Foreskin fibroblast (primary cell): ENCODE measurements at places on chromosomes 1 and 21.
A peak's percentile ranks its signal among the peaks of the same experiment; 100 is the strongest.

DNA sequence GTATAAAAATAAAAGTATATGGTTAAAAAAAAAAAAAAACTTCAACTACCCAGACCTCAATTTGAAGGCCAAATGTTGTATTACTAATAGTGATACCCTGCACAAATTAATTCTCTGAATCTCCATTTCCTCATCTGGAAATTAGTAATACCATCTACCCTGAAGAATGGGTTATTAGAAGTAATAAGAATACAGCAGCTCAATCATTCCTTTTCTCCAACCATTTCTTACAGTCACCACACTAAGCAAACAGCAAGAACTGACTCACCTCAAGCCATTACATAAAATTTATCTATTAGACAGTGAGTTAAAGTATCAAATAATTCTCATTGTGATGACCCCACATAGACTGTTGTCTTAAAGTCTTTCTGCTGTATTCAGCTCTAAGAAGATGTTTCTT is 39.6 kb downstream of the RERE start:
- no peak for DNase-seq

- DNase-seq = peak; percentile 67
These were observed 87.3 kb upstream of the TLR5 start for GRCh38 chr1:223230161-223230881.

GRCh38 chr21:16108561-16109075 is 378.8 kb downstream of the USP25 start:
- no peak for DNase-seq

DNA sequence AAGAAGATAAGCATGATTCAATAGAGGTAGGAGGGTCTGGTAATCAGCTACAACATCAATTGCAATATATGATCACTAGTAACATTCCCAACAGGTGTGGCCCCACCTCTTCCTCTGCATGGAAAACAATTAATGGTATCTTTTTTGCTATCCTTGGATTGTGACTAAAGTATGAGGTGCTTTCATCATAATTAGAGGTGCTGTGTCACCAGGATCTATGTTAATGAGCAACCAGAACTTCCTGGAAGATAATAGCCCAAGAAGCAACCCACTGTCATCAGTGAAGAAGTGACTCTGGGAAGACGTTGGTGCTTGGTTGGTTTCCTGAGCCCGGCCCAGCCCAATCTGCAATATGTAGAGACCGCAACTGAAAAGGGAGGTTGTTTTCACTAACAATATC is 167.2 kb downstream of the SETD4 start:
- DNase-seq = no peak

GRCh38 chr1:18950401-18951026 is 6.0 kb downstream of the IFFO2 start:
- DNase-seq = peak; percentile 47

GRCh38 chr1:193763266-193763665 is 576.9 kb upstream of the B3GALT2 start:
- peak; percentile 4 for DNase-seq

- DNase-seq = no peak
These were observed 66.9 kb downstream of the DYRK1A start for GRCh38 chr21:37433456-37433840.

DNA sequence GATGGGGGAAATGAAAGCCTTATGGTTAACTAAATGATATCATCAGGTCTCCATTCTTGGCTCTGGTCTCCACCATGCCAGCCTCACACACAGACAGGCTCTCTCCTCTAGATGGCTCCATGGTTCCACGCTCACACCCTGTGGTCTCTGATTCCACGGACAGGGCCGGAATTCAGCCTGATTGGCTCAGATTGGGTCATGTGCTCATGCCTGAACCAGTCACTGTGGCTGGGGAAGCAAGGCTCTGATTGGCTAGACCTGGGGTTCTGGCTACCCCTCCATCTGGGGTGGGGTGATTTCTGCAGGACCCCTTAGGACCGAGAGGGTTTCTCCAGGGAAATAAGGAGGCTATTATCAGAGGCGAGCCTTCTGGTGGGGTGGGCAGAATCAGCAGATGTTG is 277.0 kb downstream of the PTPRU start:
- DNase-seq = peak; percentile 56

DNA sequence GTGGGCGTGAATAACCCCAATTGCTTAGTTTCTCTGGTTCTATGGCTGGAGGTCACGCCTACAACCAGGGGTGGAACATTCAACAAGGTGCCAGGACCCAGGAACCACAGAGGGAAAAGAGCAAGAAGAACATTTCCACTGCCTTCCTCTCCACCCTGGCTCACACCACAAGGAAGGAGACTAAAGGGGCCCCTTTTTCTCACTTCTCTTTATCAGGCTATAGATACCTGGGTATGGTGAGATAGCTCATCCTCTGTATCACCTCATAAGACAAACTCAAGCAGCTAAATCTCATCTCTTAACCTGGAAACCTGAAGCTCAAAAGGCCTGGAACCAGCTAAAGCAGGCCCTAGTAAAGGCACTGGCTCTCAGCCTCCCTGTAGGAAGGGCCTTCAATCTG is 438.8 kb upstream of the OLFM3 start:
- DNase-seq = no peak

DNA sequence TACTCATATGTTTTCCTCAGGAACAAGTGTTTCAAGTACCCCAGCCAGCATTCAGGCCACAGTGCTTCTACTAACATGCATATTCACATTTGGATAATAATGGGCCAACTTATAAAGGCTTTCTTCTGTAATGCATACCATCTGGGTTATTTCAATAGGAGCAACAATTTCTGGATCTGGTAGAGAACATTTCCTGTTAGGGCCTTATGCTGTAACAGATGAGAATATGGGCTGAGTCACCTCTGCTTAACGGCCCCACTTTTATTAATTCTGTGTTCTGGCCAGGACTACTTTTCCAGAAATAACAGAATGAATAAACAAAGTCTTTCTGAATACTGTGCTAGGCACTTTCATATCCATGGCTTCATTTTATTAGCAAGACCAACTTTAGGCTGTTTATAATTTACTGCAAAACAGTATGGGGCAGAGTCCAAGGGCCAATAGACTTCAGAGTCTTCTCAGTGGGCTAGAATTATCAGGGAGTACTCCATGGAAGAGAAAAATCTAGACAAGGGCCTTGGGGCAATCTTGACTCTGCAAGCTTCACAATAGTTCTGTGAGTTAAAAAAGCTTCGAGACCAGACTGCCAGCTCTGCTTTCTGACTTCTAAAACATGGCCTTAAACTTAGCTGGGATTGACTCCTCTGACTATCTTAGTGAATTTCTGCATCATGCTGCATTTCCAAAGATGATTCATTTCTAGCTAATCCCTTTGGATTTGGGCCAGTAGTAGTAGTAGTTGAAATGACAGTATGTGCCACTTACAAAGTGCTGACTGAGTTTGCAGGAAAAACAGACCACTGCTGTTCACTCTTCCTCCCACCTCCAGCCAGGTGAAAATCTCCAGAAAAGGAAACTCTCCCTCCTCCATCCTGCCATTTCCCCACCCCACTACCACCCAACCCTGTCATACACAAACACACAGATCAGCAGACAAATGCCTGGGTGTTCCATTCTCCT is 8.2 kb upstream of the SSX2IP start:
- peak; percentile 91 for DNase-seq

DNA sequence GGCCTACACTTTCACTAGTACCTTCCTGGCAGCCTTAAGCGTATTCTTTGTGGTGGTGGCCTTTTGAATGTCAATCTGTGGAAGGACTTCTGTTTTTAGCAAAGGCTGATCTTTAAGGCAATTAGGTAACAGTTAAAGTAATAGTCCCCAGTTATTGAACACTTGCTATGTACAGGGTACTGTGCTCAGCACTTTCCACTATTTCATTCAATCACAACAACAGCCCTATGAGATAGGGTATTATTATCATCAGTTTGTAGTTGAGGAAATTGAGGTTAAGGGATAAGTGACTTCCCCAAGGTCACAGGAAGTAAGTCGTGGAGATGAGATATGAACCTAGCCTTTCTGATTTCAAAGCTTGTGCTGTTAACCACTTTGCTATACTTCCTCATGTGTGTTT is 185.7 kb downstream of the ST6GALNAC3 start:
- DNase-seq = no peak

DNA sequence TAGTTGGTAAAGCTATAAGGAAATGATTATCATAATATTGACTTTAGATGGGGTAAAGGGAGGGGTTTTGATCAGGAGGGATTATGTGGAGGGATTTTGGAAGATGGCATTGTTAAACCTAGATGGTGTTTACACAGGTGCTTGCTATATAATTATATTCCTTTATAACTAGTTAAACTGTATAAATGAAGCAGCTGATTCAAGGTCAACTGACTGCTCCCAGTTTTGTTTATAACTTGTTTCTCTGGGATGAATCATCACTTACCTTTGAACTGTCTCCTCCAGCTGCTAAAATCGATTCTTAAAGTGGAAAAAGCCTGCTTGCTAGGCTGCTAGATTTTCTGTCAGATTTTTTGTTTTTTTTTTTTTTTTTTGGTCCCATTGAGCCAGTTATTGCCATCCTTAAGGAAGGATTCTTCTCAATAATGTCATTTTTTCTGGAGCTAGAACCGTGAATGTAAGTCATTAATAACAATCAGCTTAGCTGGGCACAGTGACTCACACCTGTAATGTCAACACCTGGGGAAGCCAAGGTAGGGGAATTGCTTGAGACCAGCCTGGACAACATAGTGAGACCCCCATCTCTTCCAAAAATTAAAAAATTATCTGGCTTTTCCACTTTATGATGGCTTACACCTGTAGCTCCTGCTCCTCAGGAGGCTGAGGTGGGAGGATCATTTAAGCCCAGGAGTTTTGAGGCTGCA is 153.2 kb downstream of the PIK3R3 start:
- DNase-seq = peak; percentile 15

DNA sequence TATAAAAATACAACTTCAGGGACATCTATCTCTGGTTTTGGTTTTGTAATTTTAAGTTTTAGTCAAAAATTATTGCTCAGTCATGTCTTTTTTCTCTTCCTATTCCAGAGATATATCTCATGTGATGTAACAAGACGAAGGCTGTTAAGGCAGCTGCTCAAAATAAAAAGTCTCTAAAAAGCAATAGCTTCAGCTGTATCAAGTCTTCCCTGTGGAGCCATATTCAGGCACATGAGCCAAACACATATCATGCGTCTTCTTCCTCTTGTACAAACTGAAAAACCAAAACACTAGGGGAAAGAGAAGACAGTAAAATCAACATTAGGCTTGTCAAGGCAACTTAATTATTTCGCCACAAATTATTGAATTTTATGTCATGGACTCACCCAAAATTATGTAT is 240.7 kb downstream of the NRIP1 start:
- DNase-seq = no peak

GRCh38 chr1:63516629-63517028 is 6.4 kb downstream of the ITGB3BP start:
- no peak for DNase-seq

GRCh38 chr21:28832013-28832714 is 160.5 kb downstream of the LTN1 start:
- DNase-seq = peak; percentile 45

DNA sequence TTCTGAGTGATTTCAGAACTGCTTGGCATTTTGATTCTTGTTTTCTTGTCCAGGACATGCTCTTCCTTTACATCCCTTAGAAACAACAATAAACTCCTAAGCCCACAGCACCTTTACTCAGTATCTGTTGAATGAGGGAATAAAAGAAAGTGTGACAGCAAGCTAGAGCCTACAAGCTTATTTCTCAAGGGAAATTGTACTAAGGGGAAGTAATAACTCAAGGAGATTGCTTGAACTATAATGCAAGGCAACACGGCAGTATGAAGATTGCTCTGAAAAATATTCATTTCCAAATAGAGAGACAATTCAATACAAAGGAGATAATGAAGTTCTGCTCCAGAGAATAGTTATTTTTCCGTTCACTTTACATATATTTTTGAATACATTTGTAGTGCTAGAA is 6.5 kb downstream of the OR6P1 start:
- DNase-seq = no peak

- DNase-seq = peak; percentile 76
These were observed 12.3 kb downstream of the TNFRSF1B start for GRCh38 chr1:12179111-12179519.

- no peak for DNase-seq
These were observed 6.1 kb downstream of the IPO13 start for GRCh38 chr1:43952731-43953346.

DNA sequence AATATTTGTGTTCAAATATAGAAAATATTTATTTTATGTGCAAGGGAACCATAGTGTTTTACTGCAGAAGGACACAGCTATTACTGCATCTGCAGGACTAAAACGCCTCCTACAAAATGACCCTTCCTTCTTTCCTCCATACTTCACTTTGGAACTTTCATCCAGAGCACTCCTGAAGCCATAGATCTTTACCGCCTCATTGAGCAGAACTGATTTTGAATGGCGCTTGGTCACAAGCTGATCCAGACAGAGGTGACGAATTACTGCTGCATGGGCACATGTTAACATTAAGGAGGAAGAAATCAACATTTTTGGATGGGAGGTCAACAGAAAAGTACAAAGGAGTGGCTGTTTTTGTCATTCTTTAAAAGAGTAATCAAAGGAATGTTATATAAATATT is 931.6 kb downstream of the NCAM2 start:
- no peak for DNase-seq

DNA sequence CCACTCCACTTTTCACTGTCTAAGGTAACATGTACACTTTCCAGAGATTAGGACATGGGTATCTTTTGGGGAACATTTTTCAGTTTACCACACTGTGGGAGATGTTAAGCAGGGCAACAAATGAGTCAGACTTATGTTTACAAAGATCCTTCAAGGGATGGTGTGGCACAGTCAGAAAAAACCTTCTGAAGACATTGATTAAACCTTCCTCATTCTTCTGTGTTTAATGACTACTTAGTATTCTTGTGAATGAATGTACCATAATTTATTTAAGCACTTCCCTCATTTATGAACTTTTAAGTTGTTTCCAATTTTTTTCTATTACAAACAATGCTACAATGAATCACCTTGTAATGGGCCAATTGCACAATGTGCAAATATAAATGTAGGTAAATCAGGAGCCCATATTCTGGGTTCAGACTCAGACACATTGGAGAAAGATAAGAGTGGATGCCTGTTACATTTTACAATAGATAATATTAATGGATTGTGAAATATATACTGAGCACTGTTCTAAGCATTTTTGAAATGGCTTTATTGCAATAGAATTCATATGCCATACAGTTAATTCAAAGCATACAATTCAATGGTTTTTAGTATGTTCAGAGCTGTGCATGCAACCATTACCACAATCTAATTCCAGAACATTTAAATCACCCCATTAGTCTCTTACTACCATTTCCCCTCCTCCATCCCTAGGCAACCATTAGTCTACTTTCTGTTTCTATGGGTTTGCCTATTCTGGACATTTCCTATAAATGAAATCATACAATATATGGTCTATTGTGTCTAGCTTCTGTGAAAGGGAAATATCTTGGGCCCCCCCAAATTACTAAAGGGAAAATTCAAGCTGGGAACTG is 1.9 kb upstream of the SFT2D2 start:
- DNase-seq = peak; percentile 10
